SW 1271 (cell line): ENCODE measurements at places on chromosomes 2 and 18.

DNA sequence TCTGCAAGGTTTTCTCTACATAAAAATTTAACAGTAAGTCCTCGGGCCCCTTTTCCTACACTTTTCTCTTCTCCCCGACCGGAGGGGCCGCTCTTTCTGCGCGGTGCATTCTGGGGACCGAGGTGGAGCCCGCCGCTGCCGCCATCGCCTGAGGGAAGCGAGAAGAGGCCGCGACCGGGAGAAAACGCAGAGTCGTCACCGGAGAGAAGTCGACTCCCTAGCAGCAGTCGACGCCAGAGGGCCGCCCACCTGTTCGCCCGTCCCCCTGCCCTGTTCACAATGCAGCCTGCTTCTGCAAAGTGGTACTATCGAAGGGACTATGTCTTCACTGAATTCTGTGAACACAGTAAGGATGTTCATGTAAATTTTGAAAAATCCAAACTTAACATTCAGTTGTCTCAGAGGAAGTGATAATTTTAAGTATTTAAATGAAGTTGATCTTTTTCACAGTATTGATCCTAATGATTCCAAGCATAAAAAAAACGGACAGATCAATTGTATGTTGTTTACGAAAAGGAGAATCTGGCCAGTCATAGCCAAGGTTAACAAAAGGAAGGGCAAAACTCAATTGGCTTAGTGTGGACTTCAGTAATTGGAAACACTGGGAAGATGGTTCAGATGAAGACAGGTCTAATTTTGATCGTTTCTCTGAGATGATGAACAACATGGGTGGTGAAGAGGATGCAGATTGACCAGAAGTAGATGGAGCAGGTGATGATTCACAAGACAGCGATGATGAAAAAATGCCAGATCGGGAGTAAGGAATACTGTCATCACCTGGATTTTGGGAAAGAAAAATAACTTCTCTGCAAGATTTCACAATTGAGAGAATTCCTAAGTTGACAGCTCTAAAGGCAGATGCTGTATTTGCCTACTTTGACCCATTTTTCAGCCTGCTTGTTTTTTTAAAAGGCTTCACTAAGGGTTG, 55.8 kb downstream of the ASXL2 start:
- no peak for DNase-seq

GRCh38 chr2:73239776-73240175, 5.7 kb downstream of the CCT7 start:
- DNase-seq = no peak

- no peak for DNase-seq
Measured at GRCh38 chr2:238369591-238370040, 49.3 kb downstream of the TRAF3IP1 start.

- no peak for DNase-seq
Measured at GRCh38 chr18:25819746-25820363, 270.6 kb downstream of the SS18 start.

DNA sequence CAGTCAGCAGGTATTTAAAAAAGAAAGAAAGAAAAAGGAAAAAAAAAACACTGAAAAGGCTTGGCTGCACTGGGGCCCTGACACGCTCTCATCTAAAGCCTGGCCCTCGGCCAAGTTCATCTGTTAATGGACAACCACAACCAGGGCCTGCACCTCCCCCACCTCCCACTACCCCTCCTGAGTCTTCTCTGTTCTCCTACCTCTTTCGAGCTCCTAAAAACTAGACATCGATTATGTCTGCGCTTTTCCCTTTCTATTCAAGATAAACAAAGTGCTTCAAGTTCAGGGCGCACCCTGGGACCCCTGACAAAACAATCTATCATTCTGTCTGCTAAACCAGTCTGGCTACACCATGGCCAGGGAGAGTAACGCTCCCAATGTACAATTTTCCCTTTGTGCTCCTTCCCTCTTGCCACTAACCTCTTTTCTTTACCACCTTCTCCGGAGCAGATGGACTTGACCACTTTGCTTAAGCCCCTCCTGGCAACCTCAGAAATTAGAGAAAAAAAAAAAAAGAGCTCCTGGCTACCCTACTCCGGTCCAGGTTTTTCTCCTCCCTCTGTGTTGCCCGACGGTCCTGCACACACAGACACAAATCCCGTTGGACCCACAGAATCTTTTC, 22.7 kb downstream of the BCL11A start:
- DNase-seq = no peak

DNA sequence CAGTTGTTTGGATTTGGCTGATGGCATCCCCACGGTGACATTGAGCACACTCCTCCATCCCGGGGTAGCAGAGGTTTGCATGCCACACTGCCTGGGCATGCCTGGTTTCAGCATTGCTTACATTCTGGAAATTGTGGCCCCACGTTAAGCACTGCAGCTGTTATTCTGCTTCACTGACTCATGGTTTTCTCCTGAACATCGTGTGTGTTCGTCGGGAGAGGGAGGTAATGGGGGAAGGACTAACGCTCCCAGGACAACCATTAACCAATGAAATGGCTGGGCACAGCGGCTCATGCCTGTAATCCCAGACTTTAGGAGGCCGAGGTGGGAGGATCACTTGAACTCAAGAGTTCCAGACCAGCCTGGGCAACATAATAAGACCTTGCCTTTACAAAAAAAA, 28.2 kb upstream of the YWHAQ start:
- DNase-seq = no peak

GRCh38 chr2:8693157-8693821, 11.4 kb downstream of the ID2 start:
- no peak for DNase-seq

GRCh38 chr2:68737711-68738110, 3.1 kb downstream of the ARHGAP25 start:
- no peak for DNase-seq

DNA sequence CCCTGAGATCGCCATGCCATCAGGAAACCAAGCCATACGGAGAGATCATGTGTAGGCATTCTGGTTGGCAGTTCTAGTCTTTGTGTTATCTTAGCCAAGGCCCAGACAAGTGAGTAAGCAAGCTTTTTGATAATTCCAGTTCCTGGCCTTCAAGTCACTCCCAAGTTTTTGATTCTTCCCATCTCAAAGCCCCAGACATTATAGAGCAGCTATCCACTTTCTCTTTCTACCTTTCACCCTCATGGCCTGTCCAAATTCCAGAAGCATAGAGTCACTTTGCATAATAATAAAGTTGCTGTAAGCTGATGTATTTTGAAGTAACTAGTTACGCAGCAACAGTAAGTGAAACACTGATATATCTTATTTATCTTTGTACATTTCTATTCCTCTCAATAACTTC, 26.8 kb upstream of the IL1RL1 start:
- DNase-seq = no peak

DNA sequence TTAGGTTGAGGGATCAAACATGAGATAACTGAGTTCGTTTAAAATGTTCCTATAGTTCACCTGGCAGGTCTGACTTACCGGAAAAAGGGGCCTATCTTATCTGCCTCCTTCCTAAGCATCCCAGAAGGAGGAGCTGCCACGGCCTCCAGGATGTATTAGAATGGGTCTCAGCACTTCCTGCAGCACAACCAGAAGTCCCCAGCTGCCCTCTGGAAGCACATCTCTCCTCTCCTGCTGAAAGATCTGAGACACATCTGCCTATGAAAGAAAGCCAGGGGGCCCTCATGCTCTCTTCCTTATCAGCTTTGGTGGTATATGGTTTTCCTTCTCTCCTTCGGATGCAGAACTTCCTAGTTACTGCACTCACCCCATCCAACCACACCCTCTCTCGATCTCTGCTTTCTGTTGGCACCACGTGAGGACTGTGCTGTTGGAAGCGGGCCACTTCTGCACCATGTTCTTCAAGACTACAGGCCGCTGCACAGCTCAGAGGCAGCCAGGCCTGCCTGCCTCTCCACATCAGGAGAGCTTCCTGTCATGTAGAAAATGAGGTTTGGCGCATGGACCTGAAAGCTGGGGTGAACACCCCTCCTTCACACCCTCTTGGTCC, 6.5 kb downstream of the IGFBP5 start:
- DNase-seq = peak; percentile 13

DNA sequence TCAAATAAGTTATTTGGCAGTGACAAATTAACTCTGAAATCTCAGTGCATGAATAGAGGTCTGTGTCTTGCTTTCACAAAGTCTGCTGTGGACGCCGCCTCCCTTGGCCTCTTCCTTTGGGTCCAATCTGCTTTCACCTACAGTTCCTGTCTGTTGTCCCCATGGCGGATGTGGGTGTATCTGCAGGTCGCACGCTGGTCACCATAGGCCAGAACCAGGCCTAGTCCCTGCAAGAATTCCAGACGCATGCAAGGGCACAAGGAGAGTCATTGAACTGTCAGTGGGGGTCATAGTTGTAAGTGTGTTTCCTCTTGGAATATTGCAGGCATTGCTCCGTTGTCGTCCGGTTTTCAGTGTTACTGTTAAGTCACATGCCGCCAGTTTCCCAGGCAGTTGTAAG, 7.4 kb downstream of the SOCS6 start:
- no peak for DNase-seq

DNA sequence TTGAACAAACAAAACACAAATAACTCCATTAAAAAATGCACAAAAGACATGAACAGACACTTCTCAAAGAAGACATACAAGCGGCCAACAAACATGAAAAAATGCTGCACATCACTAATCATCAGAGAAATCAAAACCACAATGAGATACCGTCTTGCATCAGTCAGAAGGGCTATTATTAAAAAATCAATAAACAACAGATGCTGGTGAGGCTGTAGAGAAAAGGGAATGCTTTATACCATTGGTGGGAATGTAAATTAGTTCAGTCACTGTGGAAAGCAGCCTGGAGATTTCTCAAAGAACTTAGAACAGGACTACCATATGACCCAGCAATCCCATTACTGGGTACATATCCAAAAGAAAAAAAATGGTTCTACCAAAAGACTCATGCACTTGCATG, 37.8 kb downstream of the GPR155 start:
- DNase-seq = no peak

DNA sequence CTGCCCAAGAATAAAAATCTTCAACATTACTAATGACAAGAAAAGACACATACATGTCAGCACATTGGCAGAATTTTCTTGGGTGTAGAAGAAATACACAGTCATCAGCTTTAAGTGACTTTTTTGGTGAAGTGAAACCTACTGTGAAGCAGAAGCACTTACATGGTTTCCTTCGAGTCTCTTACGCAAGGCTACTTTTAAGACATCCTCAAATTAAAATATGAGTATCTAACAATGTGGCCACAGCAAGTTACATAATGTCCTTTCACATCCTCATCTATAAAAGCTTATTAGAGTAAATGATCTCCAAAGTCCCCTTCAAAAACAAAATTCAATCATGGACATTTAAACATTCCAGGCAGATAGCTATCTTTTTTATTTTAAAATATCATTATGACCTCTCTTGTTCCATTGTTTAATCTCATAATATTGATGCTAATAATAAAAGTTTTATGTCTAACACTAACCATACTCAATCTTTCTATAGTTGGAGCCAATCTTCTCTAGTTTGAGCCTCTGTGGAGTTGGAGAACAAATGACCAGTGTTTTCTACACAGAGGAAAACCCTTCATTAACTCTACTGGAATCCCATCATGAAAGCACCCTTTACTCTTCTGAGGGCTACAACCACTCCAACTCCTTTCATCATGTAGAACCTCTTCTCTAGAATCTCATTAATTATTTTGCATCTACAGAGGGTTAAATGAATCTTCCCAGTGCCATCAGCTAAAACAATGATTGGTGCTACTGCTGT, 182.2 kb upstream of the ZFP36L2 start:
- no peak for DNase-seq

DNA sequence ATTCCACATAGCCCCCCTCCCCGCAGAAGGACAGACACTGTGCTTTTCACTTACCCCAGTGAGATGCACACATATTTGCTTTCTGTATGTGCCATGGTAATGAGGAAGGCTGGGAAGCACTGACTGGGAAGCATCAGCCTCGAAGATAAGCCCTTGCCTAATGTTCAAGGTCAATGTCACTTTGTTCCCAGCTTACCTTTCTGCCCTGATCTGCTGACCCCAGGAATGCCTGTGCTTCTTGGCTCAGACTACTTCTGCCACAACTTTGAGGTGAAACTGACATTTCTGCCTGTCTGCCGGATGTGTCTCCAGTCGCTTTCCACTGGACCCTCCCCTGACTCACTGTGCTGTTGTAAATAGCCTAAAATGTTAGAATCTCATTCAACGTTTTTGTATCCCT, 183.8 kb downstream of the PTPRM start:
- no peak for DNase-seq

DNA sequence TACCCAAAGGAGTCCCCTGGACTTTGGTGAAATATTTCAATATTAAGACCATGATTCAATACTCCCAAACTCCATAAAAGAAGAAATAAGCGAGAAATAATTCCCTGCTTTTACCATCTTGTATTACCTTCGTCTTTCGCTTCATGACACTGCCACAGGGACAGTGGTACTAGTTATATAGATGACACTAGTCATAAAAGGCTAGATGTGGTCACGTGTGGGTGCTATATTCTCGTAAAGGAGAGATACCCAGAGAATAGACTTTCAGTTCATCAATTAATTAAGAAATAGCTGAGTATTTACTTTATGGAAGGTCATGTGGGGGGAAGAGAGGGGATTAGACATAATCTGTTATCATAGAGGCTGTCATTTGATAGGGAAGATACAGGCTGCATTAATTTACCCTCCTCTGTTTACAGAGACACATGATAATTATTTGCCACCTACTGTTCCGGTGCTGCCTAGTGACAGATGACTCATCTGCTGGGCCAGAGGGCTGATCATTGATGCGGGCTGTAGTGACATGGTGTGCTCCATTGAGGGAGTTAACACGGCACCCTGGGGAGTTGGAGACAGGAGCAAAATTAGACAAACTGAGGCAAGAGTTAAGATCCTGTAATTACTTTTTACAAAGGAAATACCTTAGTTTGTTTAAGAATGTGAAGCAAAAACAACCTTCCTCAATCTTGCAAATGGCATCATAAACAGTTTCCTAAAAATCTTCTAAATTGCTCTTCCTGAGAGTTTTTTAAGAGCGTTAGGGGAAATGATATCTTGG, 78.2 kb upstream of the ITGB6 start:
- no peak for DNase-seq

GRCh38 chr2:101473911-101474701, 806 bp downstream of the RFX8 start:
- DNase-seq = no peak

DNA sequence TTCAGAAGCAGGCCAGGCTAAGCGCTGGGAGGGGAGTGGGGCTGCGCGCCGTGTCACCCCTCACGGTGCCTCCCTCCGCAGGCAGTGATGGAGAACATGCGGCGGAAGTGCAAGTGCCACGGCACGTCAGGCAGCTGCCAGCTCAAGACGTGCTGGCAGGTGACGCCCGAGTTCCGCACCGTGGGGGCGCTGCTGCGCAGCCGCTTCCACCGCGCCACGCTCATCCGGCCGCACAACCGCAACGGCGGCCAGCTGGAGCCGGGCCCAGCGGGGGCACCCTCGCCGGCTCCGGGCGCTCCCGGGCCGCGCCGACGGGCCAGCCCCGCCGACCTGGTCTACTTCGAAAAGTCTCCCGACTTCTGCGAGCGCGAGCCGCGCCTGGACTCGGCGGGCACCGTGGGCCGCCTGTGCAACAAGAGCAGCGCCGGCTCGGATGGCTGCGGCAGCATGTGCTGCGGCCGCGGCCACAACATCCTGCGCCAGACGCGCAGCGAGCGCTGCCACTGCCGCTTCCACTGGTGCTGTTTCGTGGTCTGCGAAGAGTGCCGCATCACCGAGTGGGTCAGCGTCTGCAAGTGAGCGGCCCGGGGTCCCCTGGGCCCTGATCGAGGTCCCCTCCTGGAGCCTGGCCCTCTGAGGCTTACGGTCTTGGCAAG, 12.2 kb downstream of the WNT10A start:
- DNase-seq = no peak
